ENCODE measurements at places on chromosomes 2 and 18. TPM values are rescaled to one million over a fixed set of nuclear protein-coding genes. Genes with fewer than 3 reads are reported as not detected.
A peak's percentile ranks its signal among the peaks of the same experiment; 100 is the strongest.

- DNase-seq: no peak
- no peaks in the 10 kb centered on the region for H3K36me3 ChIP-seq
- H3K27ac ChIP-seq: no peak overlapping the region
- H3K27me3 ChIP-seq: no peaks in the 10 kb centered on the region
- no peak overlapping the region for H3K4me3 ChIP-seq
Observed at GRCh38 chr2:240440704-240441320, 5.3 kb downstream of the GPC1 start.

DNA sequence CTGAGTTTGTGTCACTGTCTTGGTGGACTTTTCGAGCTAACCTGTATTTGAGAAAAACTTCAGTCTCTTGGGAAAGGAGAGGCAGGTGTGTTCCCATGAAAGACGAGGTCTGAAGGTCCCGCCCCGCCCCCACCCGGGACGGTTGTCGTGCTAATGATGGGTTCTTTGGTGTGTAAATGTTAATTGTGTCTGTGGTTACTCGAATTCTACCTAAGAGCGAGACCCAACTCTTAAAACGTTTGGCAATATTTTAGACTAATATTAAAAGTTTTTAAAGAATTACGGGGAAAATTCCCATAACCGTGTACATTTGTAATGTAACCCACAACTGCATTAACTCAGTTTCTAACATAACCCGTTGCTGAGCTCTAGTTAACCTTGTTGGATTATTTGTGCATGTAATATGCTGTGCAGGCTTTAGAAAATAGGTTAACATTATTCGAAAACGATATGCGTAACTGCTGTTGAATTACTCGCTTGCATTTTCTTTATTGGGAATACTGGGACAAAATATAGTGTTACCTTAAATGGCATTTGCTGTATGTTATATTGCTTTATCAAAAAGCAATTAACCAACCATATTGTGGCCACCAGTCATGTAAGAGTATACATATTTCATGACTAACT, 833 bp downstream of the EPB41L5 start:
- no peak for DNase-seq
- peak overlapping the region; percentile 83 for H3K4me3 ChIP-seq
- peak overlapping the region; percentile 47 for H3K27ac ChIP-seq
- peaks cover 16% of the 10 kb centered on the region for H3K4me1 ChIP-seq
- no peaks in the 10 kb centered on the region for H3K36me3 ChIP-seq

GRCh38 chr18:48454261-48454757, 45.1 kb upstream of the ZBTB7C start:
- peak overlapping the region; percentile 95 for H3K27ac ChIP-seq
- no peaks in the 10 kb centered on the region for H3K36me3 ChIP-seq
- peaks cover 62% of the 10 kb centered on the region for H3K4me1 ChIP-seq
- no peak for DNase-seq
- no peaks in the 10 kb centered on the region for H3K27me3 ChIP-seq
- no peak overlapping the region for H3K4me3 ChIP-seq

GRCh38 chr2:105368759-105369408, 30.0 kb downstream of the FHL2 start:
- H3K27me3 ChIP-seq: no peaks in the 10 kb centered on the region
- DNase-seq: peak; percentile 30
- H3K4me1 ChIP-seq: peaks cover 38% of the 10 kb centered on the region
- H3K27ac ChIP-seq: no peak overlapping the region

- H3K4me1 ChIP-seq: no peaks in the 10 kb centered on the region
- no peaks in the 10 kb centered on the region for H3K36me3 ChIP-seq
- H3K4me3 ChIP-seq: no peak overlapping the region
Observed at GRCh38 chr2:110875384-110875725, 143.0 kb downstream of the ACOXL start.

- no peak for DNase-seq
- H3K4me3 ChIP-seq: peak overlapping the region; percentile 75
- no peaks in the 10 kb centered on the region for H3K36me3 ChIP-seq
- no peaks in the 10 kb centered on the region for H3K27me3 ChIP-seq
Observed at GRCh38 chr18:75247611-75248421, 37.2 kb downstream of the TSHZ1 start.

GRCh38 chr2:218332920-218333645, 23.6 kb upstream of the CATIP start:
- no peak overlapping the region for H3K4me3 ChIP-seq
- peaks cover 2% of the 10 kb centered on the region for H3K36me3 ChIP-seq
- no peaks in the 10 kb centered on the region for H3K27me3 ChIP-seq
- peak overlapping the region; percentile 30 for H3K27ac ChIP-seq

GRCh38 chr2:56372071-56372656, 188.4 kb downstream of the CCDC85A start:
- H3K4me1 ChIP-seq: no peaks in the 10 kb centered on the region
- no peak for DNase-seq
- H3K4me3 ChIP-seq: no peak overlapping the region
- H3K36me3 ChIP-seq: no peaks in the 10 kb centered on the region

The TMEM247 gene
- not detected for total RNA-seq

The MYOM1 gene
- 1.5 TPM for total RNA-seq

The ERMN gene
- not detected for total RNA-seq

The KIAA2012 gene
- not detected for total RNA-seq

The TGFA gene
- 0.25 TPM for total RNA-seq
